ENCODE measurements at places on chromosomes 2 and 18.
A peak's percentile ranks its signal among the peaks of the same experiment; 100 is the strongest.

GRCh38 chr18:79754831-79755351, 42.8 kb upstream of the KCNG2 start:
- no peak for DNase-seq

GRCh38 chr2:18599509-18600254, 10.3 kb upstream of the NT5C1B start:
- no peak for DNase-seq

DNA sequence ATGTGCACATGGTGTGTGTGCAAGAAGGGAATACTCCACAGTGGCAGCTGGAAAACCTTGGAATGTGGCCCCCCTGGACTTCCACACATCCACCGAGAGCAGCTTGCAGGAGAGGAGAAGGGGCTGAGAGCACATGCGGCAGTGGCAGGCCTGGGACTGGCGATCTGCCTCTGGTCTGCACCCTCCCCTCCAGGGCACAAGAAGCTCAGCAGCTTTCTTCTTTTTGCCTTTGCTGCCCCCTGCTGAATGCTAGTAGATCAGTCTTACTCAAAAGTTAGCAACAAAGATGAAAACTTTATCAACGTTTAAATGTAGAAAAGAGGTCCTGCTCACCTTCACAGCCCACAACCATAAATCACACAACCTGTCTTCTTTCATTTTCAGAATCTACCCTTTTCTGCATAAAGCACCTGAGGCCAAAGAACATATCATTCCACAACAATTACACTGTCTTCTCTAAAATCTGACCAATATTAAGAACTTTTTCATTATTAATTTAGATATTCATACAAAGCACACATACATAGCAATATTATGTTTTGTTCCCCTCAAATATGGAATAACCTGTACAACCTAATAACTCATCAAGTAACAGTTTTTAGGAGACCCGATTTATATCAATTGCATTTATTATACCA, 34.6 kb downstream of the TGFBRAP1 start:
- DNase-seq = peak; percentile 42

- DNase-seq = no peak
These were observed 50.7 kb upstream of the PAIP2B start for GRCh38 chr2:71277536-71278103.

DNA sequence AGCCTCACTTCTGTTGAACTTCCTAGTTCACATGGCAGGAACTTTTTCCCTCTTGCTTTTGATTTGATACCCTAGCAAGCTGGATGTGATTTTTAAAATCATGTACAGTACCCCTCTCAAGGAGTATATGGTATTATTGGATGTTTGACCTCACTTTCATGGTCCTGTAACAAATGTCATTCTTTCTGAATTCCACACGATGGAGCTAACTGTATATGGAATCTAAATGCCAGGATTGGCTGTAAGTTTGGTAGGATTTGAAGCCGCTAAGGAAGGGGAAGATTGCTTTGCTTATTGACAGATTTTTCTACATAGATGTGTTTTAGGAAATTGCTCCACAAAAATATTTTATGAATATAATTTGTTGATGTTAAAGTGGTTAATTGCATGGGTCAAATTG, 18.3 kb downstream of the MAIP1 start:
- DNase-seq = peak; percentile 4

- no peak for DNase-seq
These were observed 33.1 kb upstream of the CYP27A1 start for GRCh38 chr2:218748741-218749441.

- no peak for DNase-seq
These were observed 203.5 kb downstream of the MGAT5 start for GRCh38 chr2:134457353-134457752.

- no peak for DNase-seq
These were observed 158.1 kb upstream of the SLC39A10 start for GRCh38 chr2:195498839-195499490.

DNA sequence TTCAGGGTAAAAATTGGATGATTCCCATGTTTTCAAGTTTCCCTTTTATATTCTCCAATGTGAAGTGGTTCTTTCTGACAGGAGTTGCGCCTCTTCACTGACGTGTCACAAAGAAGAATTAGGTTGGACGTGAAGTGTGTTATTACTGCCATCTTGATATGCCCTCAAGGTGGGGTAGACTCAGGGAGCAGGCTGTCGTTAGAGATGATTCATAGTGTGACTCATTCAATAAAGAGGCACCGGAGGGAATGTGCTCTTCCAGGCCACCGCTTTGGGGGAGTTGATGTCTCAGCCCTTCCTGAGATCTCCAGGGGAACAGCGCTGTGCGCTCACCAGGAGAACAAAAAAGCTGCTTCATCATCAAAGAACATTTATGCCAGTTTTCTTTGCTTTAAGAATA, 3.6 kb upstream of the DGKD start:
- peak; percentile 90 for DNase-seq

DNA sequence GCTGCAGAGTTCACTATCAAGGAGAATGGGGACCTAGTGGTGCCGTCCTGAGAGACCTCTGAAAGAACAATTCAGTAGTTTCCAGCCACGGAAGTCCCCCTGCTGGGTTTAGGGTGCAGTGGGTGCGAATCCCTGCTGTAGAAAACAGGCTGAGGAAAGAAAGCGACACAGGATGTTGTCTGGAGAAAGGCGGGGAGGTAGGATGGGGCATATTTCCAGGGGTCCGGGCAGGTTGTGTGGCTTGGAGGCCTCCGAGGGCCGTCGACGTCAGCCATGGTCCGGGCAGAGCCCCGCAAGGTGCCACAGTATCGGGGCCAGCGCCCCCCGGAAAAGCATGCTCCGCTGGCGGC, 807 bp upstream of the CREB1 start:
- DNase-seq = peak; percentile 66

DNA sequence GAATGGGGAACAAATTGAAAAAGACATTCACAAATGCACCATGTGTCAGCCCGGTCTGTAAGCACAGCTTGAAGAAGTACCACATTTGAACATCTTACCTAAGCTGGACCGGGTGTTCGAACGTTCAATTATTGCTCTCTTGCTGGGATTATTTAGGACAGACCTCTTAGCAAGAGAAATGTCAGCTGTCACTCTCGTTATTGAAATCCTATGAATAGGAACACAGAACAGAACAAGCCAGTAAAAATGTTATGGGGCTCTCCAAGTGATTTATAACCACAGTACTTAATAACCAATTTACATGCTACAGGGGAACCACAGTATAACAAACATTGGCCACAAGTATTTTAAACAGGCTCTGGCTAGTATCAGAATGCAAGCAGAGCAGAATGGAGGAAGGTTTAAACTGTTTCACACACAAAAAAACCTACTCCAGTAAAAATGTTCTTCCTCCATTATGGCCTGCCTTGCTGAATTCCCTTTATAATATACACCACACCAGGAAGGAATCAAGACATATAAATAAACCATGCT, 32.5 kb upstream of the ARL5A start:
- no peak for DNase-seq

GRCh38 chr2:33903215-33903614, 304.1 kb upstream of the FAM98A start:
- no peak for DNase-seq

- peak; percentile 81 for DNase-seq
These were observed 51.1 kb downstream of the COLEC12 start for GRCh38 chr18:449374-449773.
